ENCODE measurements at places on chromosomes 5 and 9. TPM values are rescaled to one million over a fixed set of nuclear protein-coding genes. Genes with fewer than 3 reads are reported as not detected.

DNA sequence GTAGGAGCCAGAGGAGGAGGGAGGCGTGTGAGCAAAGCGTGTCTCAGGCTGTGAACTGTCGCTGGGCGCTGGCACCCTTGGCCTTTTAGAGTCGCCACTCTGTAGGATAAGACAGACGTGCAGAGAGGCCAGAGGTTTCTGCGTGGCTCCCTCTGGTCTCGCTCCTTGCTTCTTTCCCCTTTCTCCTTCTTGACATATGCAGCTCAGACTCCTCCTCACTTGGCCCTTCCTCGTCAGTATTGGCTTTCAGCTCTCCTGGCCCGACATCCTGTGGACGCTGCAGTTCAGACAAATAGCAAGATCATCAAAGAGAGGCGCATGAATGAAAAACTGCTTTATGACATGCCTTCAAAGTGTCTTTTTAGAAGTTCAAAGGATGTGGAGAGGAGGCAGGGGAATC, 116.8 kb upstream of the SPRY4 start:
- DNase-seq = no peak

GRCh38 chr5:112684737-112685136, 52.9 kb upstream of the APC start:
- DNase-seq = no peak

DNA sequence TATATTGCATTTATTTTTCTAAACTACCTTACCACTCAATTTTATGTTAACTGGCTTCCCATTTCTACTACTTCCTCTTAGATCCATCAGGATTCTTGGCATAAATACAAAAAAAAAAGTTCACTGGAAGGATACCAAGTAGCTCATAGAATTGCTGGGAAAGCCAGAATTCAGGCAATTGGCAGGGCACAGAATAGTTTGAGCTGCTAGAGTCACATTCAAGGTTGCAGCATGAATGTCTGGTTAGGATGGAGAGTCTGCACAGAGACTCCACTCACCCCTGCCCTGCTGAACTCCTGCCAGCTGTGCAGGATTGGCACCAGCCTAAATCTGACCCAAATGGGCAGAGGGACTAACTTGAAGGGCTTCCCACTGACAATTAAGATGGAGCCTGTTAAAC, 4.9 kb upstream of the AMACR start:
- DNase-seq = peak; percentile 65

The NSD1 gene
- 71.2 TPM for total RNA-seq

The ZNF454 gene
- total RNA-seq = 4.2 TPM

- DNase-seq = peak; percentile 78
These were observed 1.9 kb upstream of the FIBCD1 start for GRCh38 chr9:130940693-130941576.

DNA sequence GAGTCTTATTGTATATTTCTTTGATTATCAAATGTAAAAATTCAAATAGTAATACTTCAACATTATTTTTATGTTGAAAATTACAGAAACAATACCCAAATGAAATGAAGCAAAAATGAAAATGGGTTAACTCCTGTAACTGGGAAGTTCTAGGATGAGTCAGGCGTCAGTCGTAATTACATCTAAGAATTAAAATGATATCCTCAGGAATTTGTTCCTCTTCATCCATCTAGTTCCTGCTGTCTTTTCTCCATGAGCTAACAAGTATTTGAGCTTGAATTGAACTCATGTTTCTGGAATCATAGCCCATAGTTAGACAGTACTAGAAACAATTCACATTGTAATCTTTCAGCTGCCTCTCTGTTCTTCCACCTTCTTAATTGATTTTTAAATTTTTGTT, 568.3 kb upstream of the TLE4 start:
- DNase-seq = no peak

The BSPRY gene
- total RNA-seq = 17.9 TPM

GRCh38 chr5:82777106-82777505, 300.1 kb downstream of the TMEM167A start:
- no peak for DNase-seq

DNA sequence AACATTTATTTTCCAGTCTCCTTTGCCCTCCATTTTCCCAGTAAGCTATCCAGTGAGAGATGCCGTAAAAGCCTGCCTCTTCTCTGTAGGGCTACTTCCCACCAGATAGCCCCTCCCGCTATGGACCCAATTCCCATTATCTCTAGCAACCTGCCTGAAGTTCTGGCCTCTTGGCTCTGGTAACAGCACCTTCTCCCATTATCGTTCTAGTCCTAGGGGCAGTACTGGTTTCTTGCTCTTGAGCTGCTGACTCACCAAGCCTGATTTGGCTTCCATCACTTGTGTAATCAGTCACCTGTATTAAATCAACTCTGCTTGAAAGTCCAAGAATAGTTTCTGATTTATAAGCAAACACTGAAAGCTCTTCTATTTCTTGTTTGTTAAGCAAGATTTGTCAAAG, 42.8 kb upstream of the PARP8 start:
- DNase-seq = no peak

DNA sequence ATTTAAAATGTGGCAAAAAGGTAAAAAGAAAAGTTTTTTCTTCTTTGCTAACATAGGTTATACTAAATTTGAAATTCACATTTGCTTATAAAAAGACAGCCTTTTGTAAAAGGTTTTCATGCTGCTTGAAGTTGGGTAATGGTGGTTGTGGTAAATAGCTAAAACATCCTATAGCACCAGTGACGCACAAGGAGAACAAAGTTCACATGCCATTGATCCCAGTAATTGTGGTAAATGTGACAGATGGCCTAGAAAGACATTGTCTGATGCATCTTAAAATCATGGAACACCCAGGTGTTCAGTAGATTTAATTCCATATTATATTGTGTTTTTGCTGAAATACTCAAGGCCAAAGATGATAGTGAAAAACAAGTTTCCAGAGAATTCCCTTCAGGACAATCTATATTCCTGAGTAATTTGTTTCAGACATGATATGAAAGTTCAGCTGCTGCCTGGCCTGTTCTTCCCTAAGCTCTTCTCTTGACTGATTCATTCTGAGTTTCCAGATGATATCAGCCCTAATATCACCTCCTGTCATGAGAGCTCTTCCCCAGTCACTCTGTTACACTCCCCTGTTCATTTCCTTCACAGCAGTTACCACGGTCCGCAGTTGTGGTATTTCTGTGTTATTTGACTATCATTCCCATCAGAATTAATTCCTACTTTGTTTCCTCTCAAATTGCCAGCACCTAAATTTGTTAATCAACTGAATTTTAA, 4.6 kb upstream of the FBXL17 start:
- DNase-seq = no peak

DNA sequence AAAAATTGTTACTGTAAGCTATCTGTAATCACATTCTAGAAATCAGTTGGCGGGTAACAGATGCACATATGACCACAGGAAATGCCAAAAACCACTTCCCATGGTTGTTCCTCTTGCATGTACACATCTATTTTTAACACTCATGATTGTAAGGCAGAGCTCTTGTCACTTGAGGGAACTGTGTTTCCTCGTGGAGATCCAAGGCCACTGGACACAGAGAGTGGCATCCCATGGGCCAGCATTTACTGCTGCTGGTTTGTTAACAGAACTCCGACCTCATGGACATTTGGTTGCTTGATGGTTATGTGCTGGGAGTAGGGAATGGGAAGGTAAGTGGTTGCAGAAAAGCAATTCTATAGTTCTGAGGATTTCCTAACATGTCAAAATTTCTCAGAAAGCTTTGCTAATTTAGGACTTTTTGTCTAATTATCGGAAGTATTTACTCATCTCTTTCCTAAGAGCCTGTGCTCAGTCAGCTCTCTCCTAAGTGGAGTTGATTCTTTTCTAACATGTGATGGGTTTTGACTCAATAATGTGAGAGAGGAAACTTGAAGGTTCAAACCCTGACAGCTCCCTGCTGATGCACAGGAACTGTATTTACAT, 202.0 kb upstream of the NR3C1 start:
- no peak for DNase-seq

The SLC1A1 gene
- 9.9 TPM for total RNA-seq

The HTR4 gene
- not detected for total RNA-seq

- DNase-seq = no peak
These were observed 249.6 kb downstream of the AOPEP start for GRCh38 chr9:94976077-94976476.

The C9orf72 gene
- 32.4 TPM for total RNA-seq

Data from left lung (tissue), 14 donors.